Stimulated activated CD8-positive, alpha-beta memory T cell treated with anti-CD3 and anti-CD28 coated beads, Interleukin-7, amount 100 ng/mL, for 1 hour (primary cell): ENCODE measurements at places on chromosomes 6 and 20.

- no peak for DNase-seq
Measured at GRCh38 chr6:143224516-143224915, 163.8 kb downstream of the AIG1 start.

DNA sequence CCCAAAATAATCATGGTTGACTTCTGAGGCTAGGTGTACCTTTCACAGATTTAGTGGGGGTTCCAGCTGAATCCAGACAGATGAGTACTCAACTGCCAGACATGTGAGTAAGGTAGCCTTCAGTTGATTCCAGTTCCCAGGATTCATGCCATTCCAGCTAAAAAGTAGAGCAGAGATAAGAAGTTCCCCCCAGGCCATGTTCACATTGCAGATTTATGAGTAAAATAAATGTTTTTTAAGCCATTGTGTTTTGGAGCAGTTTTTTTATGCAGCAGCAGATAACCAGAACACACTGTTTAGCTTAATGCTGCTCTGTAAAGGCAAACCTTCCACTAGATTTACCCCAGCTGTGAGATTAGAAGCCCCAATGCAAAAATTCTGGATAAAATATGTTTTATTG is 245.0 kb downstream of the RFPL4B start:
- no peak for DNase-seq

DNA sequence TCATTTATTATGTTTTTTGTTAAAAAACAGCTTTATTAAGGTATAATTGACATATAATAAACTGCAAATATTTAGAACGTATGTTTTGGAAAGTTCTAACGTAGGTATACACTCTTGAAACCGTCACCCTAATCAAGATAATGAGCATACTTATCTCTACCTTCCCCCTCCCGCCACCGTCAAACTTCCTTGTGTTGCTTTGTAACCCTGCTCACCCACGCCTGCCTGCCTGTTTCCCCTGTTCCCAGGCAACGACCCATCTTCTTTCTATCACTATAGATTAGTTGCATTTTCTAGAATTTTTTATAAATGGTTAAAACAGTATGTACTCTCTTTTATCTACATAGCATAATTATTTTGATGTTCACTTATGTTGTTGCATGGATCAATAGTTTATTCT is 33.5 kb upstream of the GCLC start:
- DNase-seq, result no peak

DNA sequence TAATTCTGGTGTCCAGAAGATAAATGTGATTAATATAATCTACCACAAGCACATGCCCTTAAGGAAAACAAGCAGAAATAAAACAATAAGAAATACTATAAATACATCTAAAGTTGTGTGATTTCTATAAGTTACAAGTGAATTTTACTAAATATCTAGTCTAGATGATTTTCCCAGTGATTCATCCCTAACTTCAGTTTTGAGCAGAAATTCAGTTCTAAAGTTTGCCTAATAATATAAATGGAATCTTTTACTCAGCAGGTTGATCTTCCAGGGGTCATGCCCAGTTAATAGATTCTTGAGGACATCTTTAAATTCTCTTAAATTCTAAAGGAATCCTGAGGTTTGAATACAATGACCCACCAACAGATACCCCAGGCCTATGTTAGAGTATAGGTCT is 37.3 kb downstream of the PDE7B start:
- no peak for DNase-seq

DNA sequence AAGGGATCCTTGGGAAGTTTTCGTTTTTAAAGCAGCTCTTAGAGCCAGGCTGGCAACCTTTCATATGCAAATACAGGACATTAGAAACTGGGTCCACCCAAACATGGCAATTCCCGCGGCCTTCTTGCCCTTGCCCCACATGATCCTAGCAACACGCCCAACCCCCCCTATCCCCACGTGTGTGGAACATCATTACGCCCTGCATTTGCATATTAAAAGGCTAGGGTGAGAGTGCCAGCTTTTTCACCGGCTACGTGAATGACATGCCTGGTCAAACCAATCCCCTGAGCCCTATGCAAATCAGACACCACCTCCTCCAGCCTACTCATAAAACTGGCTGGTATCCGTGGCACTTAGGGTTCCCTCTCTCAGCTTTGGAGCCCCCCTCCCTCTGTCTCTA is 88.1 kb downstream of the TNFRSF21 start:
- DNase-seq, result no peak

GRCh38 chr6:12404651-12405050 is 114.5 kb downstream of the EDN1 start:
- no peak for DNase-seq

GRCh38 chr20:16575390-16576140 is 2.3 kb upstream of the KIF16B start:
- no peak for DNase-seq

DNA sequence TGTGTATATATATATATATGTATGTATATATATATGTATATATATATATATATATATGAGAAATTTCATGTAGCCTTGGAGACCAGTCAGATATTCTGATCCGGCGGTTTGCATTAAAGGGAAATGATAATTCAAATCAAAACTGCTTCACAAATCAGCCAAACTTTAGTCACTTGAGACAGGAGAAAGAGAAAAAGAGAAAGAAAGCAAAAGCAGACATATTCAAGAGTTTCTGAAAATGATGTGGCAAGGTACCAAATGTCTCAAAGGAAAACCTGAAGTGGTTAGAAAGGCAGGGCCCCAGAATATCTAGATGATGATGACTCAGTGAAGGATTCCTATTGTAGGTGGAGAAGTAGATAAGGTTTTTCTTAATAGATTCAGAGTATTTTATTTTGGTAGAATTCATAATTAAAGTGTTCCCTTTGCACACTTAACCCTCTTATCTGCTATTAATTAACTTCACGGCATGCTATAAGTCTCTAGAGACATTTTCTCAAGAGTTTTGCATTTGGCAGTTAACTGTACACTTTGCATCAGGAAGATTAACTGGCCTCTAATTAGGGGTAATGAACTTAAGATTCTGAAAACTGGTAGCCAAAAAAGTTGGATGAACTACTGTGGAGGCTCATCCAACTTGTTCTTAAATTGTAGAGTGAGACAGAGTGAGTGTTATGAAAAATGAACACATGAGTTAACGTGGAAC is 50.1 kb upstream of the ASF1A start:
- no peak for DNase-seq

GRCh38 chr20:59482351-59483187 is 121.8 kb upstream of the PHACTR3 start:
- DNase-seq, result no peak

- DNase-seq, result no peak
Measured at GRCh38 chr6:147530132-147531060, 21.9 kb downstream of the SAMD5 start.

DNA sequence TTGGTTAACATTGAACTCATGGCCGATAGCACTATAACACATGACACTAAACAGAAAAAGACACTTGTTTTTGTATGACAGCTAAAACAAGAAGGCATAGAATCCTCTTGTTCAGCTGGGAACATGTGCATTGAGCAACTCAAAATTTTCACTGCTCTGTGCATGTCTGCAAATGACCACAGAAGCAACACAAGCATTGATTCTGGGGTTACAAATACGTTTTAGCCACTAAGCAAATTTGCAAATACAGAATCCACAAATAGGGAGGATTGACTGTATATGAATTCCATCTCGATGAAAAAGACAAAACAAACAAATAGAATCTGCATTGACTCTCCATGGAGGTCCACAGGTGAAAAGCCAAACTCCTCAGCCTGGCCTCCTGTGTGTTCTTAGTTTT is 31.7 kb downstream of the C6orf132 start:
- no peak for DNase-seq

DNA sequence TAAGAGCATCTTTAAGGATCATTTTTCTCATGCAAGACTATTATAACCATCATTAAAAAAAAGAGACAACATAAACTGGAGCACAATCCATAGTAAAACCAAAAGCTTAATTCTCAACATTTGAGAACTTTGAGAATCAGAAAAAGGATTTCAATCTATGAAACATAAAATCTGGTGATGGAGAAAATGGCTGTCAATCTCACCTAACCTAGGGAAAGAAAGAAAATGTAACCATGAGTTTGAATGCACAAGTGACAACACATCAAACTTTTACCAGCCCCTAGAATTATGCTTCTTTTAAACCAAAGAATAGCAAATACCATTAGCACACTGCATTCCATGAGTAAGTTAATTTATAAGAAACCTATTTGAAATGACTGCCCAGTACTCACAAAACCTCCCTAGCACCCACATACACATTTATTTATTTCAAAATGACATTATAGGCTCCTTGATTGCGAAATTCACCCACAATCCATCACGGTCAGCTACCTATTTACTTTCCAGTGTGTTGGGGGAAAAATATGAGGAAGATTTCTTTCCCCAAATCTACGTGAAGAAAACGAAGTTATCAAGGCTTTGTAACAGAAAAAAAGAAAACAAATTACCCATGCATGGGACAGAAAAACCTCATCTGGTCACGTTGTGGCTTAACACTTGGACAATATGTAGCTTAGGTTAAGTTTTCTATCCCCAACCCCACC is 828 bp downstream of the ASCC3 start:
- DNase-seq, result no peak

- no peak for DNase-seq
Measured at GRCh38 chr6:168216751-168217191, 102.8 kb downstream of the DACT2 start.
